Germinal center (tissue), 1 donor: ENCODE measurements at places on chromosomes 16 and 17.

- DNase-seq = no peak
These were observed 34.6 kb downstream of the GRIN2C start for GRCh38 chr17:74824961-74825627.

DNA sequence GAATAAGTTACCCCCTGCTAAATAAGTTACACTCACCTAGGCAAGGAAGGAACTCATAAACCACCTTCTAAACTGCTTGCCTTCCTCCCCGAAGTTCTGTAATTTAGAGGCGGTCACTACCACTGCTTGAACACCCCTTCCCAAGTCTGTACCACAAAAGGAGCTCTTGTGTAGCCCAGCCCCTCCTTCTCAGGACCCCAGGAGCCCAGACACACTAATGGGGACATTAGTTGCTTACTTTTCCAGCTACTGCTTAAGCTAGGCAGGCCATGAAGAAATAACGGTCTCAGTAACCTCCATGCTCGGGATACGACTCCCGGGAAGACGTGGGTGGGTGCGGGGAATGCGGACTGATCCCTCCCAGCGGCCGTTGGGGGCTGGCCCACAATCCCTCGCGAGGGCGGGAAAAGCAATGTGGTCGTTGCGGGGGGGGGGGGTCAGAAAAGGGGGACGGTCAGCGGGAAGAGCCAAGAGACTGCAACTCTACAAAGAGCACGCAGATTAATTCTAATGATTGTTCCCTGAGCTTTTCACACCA, at the start of gene TEX14:
Gene TEX14 (minus strand): TSS at position 345 of the 538 bp plus-strand sequence. CDS start 40,044 bp downstream, outside the sequence.
- DNase-seq = no peak

GRCh38 chr17:56830726-56831368, 2.9 kb downstream of the C17orf67 start:
- no peak for DNase-seq

DNA sequence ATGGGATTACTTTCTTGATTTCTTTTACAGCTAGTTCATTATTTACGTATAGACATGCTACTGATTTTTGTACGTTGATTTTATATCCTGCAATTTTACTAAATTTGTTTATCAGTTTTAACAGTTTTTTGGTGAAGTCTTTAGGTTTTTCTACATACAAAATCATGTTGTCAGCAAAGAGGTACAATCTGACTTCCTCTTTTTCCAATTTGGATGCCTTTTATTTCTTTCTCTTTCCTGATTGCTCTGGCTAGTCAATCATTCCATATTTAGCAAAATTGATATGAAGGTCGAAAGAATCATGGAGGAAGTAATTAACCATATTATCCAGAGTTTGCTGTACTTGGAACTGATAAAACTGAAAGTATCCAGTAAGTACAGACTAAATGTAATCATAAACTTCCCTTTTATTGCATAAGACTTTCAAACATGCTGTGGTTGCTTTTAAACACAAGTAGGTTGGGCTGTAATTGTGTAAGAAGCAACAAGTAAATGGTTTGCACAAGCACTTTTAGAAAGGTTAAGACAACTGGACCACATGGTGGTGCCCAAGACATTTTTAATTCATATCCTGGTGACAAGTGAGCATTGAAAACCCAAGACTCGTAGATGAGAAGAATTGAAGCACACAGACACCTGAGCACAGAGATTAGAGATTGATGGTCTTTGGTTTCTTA, 8.4 kb downstream of the GDE1 start:
- DNase-seq = no peak

DNA sequence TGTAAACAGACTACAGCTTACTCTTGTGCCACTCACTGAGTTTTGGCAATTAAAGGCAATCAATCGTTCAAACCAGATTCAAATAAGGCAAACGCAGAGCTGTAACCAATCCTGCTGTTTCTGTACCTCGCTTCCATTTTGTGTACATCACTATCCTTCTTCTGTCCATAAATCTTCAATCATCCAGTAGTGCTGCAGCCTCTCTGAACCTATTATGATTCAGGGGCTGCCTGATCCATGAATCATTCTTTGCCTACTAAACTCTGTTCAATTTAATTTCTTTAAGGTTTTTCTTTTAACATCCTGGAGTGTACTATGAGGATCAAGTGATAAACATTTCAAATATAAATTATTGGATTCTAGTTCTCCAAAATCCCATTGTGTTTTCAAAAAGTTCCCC, 93.9 kb downstream of the CEP112 start:
- no peak for DNase-seq

DNA sequence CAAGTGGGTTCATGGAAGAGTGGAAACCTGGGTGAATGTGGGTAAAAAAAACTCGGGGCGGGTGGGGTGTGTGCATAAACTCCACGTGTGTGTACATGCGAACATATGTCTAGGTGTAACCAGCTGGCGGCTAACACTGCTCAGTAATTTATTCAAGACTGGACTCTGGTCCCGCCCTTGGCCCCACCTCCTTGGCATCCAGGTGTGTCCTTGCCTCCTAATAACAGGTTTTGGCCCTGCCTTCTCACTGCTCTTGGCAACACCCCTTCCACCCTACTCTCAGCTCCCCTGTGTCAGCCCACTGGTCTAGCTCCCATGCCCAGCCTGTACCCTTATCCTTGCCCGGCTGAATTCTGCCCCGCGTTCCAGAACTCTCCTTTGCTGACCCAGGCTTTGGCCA, 8.3 kb downstream of the FLII start:
- no peak for DNase-seq

GRCh38 chr16:85595812-85596502, 17.2 kb upstream of the GSE1 start:
- no peak for DNase-seq

DNA sequence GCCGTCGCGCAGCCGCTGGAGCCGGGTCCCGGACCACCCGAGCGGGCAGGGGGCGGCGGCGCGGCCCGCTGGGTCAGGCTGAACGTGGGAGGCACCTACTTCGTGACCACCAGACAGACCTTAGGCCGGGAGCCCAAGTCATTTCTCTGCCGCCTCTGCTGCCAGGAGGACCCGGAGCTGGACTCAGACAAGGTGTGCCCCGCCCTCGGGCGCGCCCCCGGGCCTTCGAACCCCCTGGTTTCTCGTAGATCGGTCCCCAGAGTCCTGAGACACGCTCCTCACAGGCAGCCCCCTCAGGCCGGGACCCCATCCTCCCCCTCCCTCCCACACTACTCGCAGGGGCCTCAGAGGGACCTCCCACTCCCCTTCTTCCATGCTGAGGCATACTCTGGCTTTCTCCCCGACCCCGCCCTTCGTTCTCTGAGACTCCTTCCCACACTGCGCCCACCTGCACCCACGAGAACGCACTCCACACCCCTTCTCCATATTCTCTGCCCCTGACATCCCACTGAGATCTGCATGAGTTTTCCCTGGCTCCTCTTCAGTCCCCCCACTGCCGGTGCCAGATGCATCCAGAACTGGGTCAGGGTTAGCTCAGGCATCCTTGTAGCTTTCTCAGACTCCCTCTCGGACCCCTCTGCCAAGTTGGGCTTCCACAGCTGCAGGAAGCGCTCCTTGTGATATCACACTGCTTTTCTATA, 523 bp downstream of the KCTD2 start:
- peak; percentile 29 for DNase-seq

GRCh38 chr16:76984196-76984595, 206.8 kb upstream of the MON1B start:
- no peak for DNase-seq

- no peak for DNase-seq
These were observed 266.5 kb downstream of the IRF8 start for GRCh38 chr16:86165479-86165878.

DNA sequence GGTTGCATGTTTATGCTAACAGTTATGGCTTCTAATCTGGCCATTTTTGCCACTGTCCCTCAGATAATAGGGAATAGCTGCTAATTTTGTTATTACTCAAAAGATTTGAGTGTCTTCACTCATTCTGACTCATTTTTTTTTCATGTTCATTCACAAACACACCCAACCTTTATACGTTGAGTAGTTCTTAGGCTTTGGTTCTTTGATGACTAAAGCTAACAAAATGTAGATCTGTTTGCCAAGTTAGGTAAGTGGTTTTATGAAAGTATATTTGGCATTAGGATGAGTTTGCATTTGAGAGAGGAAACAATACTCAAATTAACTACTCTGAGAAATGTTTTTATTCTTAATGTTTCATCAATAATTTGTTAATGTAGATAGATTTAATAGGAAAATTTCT, 3.6 kb downstream of the MAP2K4 start:
- DNase-seq = no peak

GRCh38 chr16:89135971-89136765, 35.4 kb upstream of the CDH15 start:
- DNase-seq = no peak

- DNase-seq = no peak
These were observed 313.1 kb upstream of the TNRC6C start for GRCh38 chr17:77645072-77646045.

GRCh38 chr16:11406177-11406560, 60.9 kb downstream of the RMI2 start:
- DNase-seq = no peak

DNA sequence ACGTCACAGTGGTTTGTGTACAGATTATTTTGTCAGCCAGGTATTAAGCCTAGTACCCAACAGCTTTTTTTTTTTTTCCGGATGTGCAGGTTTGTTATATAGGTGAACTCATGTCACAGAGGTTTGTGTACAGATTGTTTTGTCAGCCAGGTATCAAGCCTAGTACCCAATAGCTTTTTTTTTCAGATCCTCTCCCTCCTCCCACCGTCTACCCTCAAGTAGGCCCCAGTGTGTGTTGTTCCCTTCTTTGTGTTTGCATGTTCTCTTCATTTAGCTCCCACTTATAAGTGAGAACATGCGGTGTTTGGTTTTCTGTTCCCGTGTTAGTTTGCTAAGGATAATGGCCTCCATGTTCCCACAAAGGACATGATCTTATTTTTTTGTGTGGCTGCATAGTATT, 19.9 kb downstream of the RPTOR start:
- no peak for DNase-seq

DNA sequence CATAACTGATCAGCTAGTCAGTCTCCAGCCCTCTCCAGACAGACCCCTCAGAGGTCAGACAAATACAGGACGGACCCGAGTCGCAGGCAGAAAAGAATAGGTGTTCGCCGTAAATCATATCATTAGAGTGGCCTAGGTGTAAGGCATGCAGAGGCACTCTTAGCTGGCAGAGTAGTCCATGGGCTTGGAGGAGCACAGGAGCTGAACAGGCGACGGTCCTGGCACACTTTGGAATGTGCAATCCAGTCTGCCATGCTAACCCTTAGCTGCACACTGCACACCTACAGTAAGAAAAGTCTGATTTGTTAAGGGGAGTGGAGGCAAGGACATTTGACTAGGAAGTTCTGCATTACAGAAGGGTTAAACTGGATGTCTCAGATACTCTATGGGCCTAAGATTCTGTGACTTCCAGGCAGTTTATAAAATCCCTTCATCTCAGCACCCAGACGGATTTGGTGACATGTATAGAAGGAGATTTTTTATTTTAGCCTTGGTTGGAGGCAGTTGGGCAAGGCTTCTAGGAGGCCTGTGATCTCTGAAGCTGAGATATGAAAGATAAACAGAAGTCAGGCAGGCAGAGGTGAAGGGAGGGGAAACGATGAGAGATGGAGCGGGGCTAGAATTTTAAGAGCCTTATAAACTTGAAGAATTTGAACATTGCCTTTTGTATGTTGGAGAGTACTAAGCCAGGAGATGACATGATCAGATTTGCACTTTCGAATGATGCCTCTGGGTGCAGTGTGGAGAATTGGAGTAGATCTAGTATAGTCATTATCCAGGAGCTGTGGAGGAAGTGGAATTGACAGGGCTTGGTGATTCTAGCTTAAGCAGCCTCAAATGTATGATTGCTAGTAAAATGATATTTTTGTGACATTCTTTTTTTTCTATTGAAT, 34.6 kb upstream of the SLC5A11 start:
- DNase-seq = no peak

DNA sequence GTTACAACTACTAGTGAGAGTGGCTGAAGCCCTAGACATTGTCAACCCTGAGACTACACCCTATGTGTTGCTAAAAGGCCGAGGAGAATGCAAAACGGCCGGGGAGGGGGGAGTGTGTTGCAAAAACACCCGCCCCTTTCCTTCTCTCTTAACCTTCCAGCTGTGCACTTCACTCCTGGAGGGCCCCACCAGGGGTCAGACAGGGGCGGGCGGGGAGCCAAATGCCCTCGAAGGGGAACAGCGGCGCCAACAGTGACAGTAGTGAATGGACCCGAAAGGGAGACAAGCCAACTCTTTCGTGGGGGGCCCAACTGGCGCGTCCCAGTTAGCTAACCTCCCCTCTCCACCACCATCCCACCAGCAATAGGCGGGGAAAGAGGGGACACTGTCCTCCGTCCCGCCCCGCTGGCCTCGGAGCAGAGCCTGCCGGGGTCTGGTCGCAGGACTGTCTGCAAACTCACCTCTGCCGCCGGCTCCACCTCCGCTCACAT, 352 bp downstream of the MARF1 start:
- DNase-seq = peak; percentile 77

DNA sequence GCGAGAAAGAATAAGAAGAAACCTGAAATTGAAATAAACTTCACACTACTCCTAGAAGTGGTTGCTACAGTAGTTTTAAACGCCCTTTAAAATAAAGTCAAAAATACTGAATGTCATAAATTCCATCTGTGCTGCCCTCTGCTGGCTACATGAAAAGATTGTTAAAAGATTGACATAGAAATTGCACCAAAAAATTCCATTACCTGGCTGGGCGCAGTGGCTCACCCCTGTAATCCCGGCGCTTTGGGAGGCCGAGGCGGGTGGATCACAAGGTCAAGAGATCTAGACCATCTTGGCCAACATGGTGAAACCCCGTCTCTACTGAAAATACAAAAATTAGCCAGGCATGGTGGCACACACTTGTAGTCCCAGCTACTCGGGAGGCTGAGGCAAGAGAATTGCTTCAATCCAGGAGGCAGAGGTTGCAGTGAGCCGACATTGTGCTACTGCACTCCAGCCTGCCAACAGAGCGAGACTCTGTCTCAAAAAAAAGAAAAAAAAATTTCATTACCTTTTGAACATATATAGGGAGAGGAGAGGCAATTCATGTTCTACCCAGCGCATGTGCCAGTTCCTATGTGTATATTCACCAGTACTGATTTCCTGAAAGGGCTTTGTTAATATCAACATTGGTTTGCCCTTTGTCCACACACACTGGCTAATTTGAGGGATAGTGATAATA, 36.5 kb downstream of the CYTH1 start:
- no peak for DNase-seq

- DNase-seq = no peak
These were observed 7.3 kb upstream of the PRSS36 start for GRCh38 chr16:31157136-31157535.

- DNase-seq = peak; percentile 86
These were observed 60.9 kb downstream of the RPTOR start for GRCh38 chr17:80605326-80606066.

DNA sequence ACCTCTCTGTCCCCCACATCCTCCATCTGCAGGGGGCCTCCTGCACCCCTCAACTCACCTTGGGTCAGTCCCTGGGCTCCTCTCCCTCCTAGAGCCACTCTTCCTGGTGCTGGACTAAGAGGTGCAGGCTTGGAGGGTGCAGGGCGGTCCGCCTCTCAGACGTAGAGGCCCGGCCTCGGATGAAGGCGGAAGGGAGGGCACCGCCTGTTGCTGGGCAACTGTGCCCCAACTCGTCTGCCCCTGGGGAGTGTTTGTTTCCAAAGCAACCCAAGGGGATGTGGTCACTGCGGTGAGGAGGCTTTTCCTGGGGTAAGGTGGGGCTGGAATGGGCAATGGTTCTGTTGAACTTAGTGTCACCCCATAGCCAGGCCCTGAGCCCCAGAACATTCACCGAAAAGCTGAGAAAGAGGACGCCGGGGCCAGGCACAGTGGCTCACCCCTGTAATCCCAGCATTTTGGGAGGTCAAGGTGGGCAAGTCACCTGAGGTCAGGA, at the start of gene C16orf54:
Gene C16orf54 (minus strand): TSS at position 138 of the 493 bp plus-strand sequence. CDS start 1,039 bp downstream, outside the sequence.
- DNase-seq = peak; percentile 83

GRCh38 chr16:87338155-87338765, 21.1 kb upstream of the C16orf95 start:
- DNase-seq = no peak
